ENCODE measurements at places on chromosomes 4 and X.
A peak's percentile ranks its signal among the peaks of the same experiment; 100 is the strongest.

DNA sequence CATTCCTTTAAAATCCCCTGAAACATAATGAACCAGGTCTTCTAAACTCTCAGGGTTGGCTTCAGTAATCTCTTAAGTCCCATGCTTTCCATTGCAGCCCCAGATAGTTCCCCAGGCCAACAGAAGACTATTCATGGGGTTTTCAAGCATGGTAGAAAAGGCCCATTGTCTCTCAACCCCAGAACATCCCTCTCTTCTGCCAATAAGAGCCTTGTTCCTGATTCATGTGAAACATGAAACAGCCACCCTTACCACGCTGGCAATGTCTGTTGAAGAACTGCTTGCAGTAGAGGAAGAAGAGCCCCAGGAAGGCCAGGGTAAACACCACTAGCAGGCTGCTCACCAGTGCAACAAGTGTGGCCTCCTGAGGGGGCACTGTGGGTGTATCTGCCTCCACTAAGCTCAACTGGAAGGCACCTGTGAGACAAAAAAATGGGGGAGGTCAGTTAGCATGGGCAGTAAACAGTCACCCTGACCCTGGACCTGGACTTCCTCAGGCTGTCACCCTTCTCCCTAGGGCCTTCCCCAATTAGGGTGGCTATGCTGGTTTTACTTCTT lies 36.4 kb downstream of the EDA2R start:
- no peak for DNase-seq

- DNase-seq, result no peak
Measured at GRCh38 chr4:123412091-123412505, 15.5 kb downstream of the SPRY1 start.

DNA sequence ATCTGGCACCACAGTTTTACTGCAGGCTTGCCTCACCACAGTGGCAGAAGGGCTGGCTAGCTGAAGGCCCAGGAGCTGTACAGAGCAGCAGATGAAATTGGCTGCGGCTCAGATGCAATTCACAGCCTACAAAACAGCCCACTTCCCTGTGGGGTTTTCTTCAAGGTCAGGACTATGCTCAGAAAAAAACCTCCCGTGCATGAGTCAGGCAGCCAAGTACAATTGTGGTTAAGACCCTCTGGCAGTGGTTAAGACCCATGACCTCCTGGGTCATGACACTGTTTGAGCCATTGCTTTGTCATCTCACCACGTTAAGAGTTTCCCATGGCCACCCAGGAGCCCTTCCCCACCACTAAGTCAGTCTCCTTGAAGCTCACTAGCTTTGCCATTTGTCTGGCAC lies 276.3 kb downstream of the HNRNPD start:
- no peak for DNase-seq

DNA sequence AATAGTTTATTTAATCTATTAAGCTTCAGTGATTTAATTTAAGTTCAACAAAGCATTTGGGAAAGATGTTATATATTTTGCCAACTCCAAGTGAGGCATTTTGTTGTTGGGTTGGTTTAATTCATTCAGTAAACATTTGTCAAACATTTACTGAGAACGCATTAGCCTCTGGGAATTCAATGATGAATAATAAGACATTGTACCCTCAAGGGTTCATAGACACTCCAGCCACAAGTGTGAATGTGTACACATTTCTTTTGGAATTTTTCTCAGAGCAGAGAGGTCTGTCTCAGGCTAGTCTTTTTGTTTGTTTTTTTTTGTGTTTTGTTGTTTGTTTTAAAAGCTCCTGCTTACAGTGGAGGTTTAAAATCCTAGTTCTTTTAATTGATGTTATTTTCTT lies 203.9 kb downstream of the SOWAHB start:
- DNase-seq, result no peak

GRCh38 chr4:56995525-56995924 lies 16.8 kb downstream of the POLR2B start:
- no peak for DNase-seq

- DNase-seq, result no peak
Measured at GRCh38 chr4:10011277-10011676, 10.0 kb downstream of the SLC2A9 start.

GRCh38 chr4:108094923-108095482 lies 73.7 kb downstream of the LEF1 start:
- DNase-seq, result no peak

GRCh38 chr4:120922381-120923206 lies at the start of gene PRDM5:
TSS of gene PRDM5 (minus strand) at chr4:120922726. CDS start at chr4:120922608, 118 bp downstream.
- no peak for DNase-seq

GRCh38 chr4:45701621-45702020 lies 422.2 kb downstream of the GABRG1 start:
- DNase-seq, result no peak

DNA sequence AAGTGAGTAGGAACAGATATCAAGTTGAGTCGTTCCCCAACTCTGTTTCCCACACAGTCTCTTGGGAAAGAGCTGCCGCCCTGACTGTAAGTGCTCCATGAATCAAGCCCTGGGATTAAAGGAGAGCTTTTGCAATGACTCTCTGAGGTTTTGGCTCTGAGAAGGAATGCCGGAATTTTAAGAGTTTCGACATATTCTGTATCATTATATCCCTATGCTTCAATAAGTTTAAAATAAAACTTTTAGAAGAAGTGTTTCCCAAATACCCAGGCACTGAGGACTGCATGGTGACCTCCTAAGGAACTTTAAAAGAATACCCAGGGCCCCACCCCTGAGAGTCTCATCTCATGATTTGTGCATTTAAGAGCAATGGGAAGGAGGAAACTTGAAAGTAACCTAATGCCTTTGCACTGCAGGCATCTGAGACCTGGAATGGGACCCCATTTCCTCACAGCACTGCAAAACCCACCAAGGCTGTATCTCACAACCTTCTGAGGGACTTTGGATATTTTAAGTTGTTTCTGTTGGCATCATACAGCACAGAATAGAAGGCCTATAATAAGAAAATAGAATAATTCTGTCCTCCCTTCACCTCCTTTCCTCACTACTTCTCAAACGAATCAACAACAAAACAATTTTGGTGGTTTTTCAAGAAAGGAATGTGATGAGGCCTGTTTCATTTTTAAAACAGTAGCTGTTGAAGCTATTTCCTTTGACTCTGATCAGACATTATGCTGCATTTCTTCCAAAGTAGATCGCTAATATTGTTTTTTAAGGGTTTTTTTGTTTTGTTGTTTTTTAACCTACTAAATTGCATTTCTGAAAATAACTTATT lies 121.2 kb downstream of the GASK1B start:
- DNase-seq, result peak; percentile 84

DNA sequence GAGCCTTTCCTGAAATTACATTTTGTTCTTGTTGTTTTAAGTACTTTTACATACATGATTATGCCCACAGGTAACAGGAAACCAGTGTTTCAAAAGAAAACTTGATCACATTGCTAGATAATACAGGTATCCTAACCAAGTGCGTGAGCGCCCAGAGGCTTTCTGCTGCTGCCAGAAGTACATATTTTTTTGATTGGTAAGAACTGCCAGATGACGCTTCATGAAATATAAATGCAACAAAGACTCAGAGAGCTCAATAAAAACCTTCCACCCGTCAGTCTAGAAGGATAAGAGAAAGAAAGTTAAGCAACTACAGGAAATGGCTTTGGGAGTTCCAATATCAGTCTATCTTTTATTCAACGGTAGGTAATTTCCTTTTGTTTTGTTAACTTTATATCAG lies at the start of gene EPGN:
EPGN (plus strand) TSS at position 256 of the 400 bp plus-strand sequence; CDS start at position 320, 64 bp downstream.
- no peak for DNase-seq

- no peak for DNase-seq
Measured at GRCh38 chr4:125316401-125316790, 1.6 kb downstream of the FAT4 start.

DNA sequence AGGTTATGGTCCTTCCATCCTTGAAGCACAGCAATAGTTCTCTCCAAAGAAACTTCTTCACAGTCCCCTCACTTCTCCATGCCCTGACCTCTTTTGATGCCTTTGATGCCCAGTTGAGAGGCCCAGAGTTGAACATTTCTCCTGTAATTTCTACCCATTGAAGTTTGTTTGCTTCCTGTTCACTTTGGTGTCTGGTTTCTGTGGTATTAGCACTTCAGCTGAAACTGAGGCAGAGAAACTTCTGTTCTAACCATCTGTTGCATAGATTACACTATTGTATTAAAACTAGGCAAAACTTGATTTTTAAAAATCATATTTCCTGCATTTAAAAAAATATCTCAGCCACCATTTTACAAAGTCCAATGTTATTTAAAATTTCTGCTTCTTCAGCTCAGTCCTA lies 89.8 kb upstream of the ADGRG2 start:
- no peak for DNase-seq

DNA sequence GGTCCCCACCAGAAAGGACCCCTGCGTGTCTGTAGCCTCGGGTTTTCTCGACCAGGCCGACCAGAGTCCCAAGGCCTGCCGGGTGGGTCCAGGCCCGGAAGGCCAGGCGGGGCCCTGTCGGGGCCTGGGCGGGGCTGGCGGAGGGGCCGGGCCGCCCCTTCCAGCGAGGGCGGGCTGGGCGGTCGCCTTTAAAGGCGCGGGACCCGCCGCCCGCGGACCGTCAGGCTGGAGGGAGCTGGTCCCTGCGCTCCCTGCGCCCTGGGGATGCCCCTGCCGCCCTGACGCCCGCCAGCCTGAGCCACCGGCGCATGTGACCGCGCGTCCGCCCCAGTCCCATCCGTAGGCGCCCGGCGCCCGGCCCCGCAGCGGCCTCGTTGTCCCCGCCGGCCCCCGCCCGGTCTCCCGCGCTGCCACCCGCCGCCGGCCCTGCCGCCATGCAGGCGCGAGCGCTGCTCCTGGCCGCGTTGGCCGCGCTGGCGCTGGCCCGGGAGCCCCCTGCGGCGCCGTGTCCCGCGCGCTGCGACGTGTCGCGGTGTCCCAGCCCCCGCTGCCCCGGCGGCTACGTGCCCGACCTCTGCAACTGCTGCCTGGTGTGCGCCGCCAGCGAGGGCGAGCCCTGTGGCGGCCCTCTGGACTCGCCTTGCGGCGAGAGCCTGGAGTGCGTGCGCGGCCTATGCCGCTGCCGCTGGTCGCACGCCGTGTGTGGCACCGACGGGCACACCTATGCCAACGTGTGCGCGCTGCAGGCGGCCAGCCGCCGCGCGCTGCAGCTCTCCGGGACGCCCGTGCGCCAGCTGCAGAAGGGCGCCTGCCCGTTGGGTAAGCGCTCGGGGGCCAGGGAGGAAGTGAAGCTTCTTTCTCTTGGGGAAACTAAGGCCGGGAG lies at the start of gene HTRA3:
HTRA3 (plus strand) TSS at position 220 of the 883 bp plus-strand sequence; CDS start at position 435, 215 bp downstream.
- DNase-seq, result no peak

DNA sequence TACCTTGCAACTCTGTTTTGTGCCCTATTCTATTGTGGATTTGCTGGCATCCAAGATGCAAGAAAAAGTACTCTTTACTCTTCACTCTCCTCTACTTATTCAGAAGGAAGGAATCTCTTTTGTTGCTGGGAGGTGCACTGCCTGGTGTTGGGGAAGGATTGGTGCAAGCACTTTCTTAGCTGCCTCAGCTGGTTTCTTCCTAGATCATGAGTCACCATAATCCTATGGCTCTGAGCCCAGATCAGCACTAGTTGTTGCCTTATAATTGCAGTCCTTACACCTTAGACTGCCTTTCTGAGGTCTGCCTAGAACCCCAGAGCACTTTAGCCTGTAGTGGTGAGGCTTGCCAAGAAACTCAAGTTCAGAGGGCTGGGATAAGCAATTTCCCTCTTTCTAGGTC lies 37.0 kb upstream of the CT83 start:
- no peak for DNase-seq

DNA sequence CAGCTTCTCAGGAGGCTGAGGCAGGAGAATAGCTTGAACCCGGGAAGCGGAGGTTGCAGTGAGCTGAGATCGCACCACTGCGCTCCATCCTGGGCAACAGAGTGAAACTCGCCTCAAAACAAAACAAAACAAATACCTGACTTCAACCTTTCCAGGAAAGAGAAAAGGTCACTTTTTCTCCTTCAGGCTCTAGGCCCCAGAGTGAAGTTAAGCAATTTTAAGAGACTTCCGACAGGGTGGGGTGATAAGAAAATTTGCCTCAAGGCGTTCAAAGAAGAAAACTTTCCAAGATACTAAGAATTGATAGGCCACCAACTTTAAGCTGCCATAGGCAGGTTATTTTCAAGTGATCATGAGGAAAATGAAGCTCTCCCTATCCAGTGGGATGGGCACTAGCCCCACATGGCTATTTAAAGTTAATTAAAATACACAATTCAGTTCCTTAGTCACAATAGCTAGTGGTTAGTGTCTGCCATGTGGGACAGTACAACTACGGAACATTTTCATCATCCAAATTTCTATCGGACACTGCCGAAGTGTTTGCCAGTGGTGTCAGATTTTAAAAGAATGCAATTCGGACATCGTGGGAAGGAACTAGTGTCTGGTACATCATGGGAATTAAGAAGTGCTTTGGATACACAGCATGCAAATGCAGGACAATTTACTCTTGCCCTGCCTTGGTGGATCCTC lies 33.0 kb downstream of the SMS start:
- DNase-seq, result no peak

- no peak for DNase-seq
Measured at GRCh38 chrX:108439961-108440696, 491 bp downstream of the COL4A5 start.

GRCh38 chrX:104428231-104428630 lies 137.8 kb upstream of the IL1RAPL2 start:
- DNase-seq, result no peak

GRCh38 chr4:77092975-77093374 lies 17.2 kb upstream of the CCNI start:
- no peak for DNase-seq

- DNase-seq, result no peak
Measured at GRCh38 chr4:166662266-166662843, 571.9 kb downstream of the SPOCK3 start.

DNA sequence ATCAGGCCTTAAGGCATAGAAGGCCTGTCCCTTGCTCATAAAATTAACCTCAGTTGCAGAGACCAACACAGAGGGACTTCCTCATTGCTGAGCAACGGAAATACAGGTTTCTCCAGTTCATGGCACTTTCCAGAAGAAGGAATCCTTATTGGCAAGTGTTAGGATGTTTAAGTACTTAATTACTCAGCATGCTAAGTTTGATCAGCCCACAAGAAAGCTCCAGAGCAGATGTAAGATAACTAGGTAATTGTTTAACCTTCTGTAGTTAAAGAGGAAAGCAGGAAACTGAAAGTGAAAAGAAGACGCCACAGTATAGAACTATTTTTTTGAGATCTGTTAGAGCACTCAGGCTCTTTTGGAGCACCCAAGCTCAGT lies 33.5 kb downstream of the SMS start:
- DNase-seq, result no peak

DNA sequence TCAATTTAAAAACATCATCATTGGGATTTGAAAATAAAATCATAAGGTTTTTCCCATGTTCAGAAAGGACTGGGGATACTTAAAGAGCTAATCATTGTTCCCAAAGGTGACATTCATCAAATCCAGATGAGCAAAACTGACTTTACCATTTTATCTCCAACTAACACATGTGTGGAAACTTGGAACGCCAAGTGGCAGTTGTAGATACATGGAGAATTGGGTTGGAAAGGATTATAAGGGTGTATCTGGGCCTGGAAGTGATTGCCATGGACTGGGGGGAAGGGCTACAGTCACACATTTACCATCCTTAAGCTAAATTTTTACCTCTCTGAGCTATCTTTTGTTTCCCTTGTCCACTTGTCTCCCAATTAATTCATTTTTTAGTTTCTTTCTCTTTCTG lies 203.4 kb downstream of the SLC39A8 start:
- DNase-seq, result no peak
